ENCODE measurements at places on chromosomes 1 and 21. TPM values are rescaled to one million over a fixed set of nuclear protein-coding genes. Genes with fewer than 3 reads are reported as not detected.

Gene AVPR1B
- not detected for total RNA-seq

Gene ALX3
- not detected for total RNA-seq

Gene SLC16A4
- total RNA-seq: 33.7 TPM

Gene MACO1
- total RNA-seq: 9.3 TPM

Gene LRRC53
- not detected for total RNA-seq

Gene IRF6
- 0.15 TPM for total RNA-seq

Gene CYP2J2
- total RNA-seq: not detected

Gene EVA1C
- total RNA-seq: 58.0 TPM
